Right forelimb (tissue), 1 donor: ENCODE measurements at places on chromosomes 12 and 14.

DNA sequence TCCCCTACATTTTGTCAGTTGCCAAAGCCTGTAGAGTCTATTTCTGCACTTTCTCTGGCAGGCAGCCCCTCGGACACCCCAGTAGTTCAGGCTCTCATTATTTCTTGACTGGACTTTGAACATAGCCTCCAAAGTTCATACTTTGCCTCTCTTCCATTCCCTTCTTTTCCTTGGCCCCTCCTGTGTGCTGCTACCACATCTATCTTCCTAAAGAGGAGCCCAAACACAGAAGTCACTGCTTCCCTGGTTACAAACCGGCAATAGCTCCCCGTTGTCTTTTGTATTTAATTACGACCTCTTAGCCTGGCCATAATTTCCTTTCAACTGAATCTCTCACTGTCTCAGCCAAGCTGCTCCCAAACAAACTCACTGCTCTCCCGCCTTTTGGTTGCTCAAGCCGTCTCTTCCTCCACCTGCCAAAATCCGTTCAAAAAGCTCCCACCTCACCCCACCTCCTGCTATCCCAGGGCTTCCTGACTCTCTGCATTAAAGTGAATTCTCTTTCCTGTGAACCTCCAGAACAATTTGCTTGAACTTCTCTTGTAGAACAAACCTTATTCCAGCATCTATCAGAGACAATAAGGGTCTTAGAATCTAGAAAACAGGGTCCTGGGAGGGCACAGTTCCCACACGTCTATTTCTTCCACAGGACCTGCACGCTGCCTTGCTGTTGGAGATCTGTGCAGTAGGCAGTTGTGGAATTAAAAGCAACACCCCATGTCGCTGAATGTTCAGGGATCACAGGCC, 46.9 kb downstream of the PRMT8 start:
- no peak for DNase-seq

GRCh38 chr14:103518422-103519042, 4.1 kb downstream of the CKB start:
- no peak for DNase-seq

- no peak for DNase-seq
Measured at GRCh38 chr12:84512751-84513150, 399.8 kb downstream of the SLC6A15 start.

GRCh38 chr12:4148418-4149056, 125.0 kb upstream of the CCND2 start:
- no peak for DNase-seq

- no peak for DNase-seq
Measured at GRCh38 chr12:78628491-78629100, 236.0 kb upstream of the SYT1 start.
